Activated T-cell treated with anti-CD3 and anti-CD28 coated beads, Interleukin-2, amount 50 U/mL, for 72 hours (primary cell): ENCODE measurements at places on chromosomes 4 and X. TPM values are rescaled to one million over a fixed set of nuclear protein-coding genes. Genes with fewer than 3 reads are reported as not detected.

Gene SPACA5
- total RNA-seq = not detected

Gene TCEAL5
- total RNA-seq = not detected

Gene NDNF
- 0.34 TPM for total RNA-seq

Gene LIMCH1
- total RNA-seq = not detected

Gene ETDB
- total RNA-seq = not detected

Gene CSAG2
- not detected for total RNA-seq

Gene UNC5C
- 0.14 TPM for total RNA-seq

Gene SERPINA7
- not detected for total RNA-seq

Gene INTS6L
- 28.6 TPM for total RNA-seq

Gene ELOVL6
- 21.3 TPM for total RNA-seq

Gene SSX4
- not detected for total RNA-seq

Gene MOB1B
- 27.6 TPM for total RNA-seq

Gene TRIML2
- total RNA-seq = not detected

Gene S100G
- total RNA-seq = not detected

GRCh38 chr4:9970399-9971011 is 50.8 kb downstream of the SLC2A9 start:
- no peak for DNase-seq

DNA sequence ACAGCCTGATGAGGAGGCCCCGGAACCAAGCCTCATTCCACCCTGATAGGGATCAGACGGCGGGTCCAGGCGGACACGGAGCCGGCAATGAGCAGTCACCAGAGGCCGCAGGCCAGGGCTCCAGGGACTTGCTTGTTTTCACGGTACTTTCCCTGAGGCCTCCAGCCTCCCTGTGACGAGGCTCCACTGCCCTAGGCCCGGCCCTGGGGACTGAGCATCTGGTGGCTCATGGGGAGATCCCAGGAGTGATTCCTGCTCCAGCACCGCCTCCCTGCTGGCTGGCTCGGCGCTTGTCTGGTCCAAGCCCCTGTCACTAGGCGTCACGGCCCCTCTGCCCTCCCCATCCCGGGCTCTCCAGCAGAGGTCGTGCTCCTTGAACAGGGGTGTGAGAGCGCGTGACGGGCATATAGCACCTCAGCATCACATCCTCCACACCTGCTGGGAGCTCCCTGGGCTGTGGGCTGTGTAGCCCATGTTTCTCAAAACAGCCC is 14.1 kb downstream of the HTRA3 start:
- no peak for DNase-seq

DNA sequence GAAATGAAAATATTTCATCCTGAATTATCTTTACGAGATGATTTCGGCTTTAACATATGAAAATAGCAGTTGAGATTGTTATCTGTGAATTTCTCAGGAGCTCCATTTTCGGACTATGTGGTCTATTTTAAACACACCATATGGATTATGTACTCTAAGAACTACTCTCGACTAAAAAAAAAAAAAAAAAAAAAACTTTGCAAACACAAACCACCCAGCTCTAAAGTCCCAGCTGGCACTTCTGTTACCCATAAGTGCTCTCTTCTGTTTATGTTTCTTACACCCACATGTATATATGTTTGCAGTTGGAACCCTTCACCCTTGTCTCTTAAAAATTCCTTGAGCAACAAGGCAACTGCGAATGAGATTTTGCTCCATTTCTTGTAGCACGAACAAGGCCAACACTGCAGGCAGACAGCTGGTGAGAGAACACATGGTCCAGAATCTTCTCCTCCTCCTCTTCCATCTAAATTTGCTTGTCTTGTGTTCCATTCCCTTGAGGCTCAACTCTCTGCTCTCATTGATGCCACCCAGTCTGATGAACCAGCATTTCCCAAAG is 172.7 kb upstream of the HCCS start:
- DNase-seq = no peak

- no peak for DNase-seq
These were observed 25.7 kb downstream of the SEPTIN6 start for GRCh38 chrX:119667111-119667878.

- no peak for DNase-seq
These were observed 37.7 kb downstream of the MAOA start for GRCh38 chrX:43693602-43694406.

DNA sequence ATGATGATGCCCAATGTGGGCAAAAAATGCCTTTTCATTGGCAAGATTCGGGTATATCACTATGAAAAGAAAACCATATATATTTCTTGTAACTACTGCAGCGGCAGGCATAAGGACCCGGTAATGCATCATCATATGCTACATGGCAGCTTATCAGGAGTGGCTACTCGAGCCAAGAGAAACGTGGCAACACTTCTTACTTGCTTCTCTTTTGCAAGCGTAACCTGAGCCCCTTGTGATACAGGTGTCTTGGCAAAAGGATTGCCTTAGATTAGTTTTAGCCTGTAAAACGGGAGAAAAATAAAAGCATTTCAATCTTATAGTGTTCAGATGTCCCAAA is 280.3 kb downstream of the SPRY1 start:
- DNase-seq = no peak

GRCh38 chr4:31365006-31365690 is 645.0 kb downstream of the PCDH7 start:
- no peak for DNase-seq

DNA sequence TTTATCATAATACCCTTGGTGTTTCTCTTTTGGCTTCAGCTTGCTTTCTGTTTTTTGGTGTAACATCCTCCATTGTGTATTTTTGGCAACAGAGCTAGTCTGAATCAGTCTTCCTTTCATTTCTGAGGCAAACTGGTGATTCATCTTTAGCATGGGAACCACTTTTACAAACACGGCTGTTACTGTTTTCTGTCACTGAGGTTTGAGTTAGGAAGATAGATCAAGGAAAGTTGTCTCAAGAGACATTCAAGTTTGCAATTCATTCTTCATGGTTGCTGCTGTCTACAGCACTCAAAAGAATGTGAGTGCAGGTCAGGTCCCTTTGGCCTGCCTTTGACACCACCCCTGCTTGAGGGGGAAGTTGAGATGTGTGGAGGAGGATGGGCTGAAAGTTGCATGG is 36.3 kb downstream of the IL21 start:
- DNase-seq = no peak

- no peak for DNase-seq
These were observed 1.1 kb downstream of the CXCL1 start for GRCh38 chr4:73870260-73870659.

- DNase-seq = no peak
These were observed 295.4 kb upstream of the KLF3 start for GRCh38 chr4:38368613-38369012.

DNA sequence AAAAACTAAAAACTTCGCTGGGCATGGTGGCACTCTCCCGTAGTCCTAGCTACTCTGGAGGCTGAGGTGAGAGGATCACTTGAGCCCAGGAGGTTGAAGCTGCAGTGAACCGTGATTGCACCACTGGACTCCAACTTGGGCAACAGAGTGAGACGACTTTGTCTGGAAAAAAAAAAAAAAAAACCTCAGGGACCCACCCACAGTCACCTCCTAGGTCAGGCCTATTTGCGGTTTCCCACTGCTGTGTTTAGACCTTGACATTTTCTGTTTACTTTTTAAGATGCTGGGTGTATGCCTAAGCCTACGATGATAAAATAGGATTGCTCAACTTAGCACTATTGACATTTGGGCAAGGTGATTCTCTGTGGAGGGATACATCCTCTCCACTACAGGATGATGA is 197.4 kb upstream of the TBL1X start:
- DNase-seq = no peak

GRCh38 chrX:21374994-21375707 is 933 bp downstream of the CNKSR2 start:
- peak; percentile 12 for DNase-seq

- DNase-seq = no peak
These were observed 40.9 kb upstream of the EOLA2 start for GRCh38 chrX:149979126-149979644.
